ENCODE measurements at places on chromosomes 16 and 17.

GRCh38 chr17:2902546-2902945, 106.3 kb downstream of the RAP1GAP2 start:
- no peak for DNase-seq

GRCh38 chr16:88531346-88531745, 38.9 kb upstream of the ZC3H18 start:
- no peak for DNase-seq

DNA sequence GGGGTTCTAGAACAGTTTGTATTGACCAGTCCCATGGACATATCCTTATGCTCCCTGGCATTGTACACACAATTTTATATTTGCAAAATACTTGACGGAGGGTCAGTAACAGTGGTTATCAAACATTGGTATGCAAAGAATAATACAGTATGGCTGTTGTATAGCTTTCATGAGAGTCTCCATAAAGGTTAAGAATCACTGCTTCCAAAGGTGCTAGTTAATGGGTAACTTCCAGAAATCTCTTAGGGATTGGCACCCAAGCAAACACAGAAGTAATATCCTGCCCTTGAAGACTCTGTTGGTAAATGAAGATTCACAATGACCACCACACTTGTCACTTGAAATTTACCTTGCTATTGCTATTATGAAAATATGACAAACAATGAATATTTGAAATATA, 239.2 kb downstream of the ZFHX3 start:
- no peak for DNase-seq

DNA sequence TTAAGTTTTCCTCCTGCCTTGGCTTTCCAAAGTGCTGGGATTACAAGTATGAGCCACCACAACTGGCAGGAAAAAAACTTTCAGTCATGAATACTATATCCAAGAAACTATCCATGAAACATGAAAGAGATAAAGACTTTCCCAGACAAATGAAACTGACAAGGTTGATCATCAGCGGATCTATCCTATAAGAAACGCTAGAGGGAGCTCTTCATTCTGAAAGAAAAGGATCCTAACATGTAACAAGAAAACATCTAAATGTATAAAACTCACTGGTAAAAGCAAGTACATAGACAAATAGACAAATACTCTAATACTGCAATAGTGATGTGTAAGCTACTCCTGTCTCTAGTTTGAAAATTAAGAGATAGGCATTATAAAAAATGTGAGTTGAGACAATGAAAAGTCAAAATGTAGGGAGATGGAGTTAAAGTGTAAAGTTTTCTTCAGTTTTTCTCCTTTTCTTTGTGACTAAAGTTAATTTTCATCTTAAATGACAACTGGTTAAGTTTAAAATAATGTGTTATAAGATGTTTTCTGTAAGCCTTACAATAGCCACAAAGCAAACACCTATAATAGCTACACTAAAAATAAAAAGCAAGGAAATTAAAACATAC, 79.6 kb upstream of the TEKT1 start:
- DNase-seq: peak; percentile 50

Measured in hippocampal formation (tissue), 2 donors.